NCI-H2171 treated with DMSO at 0.1 percent for 48 hours (cell line): ENCODE measurements at places on chromosomes 1 and 21.

GRCh38 chr21:38244885-38245869 is 11.6 kb upstream of the KCNJ15 start:
- DNase-seq = no peak

GRCh38 chr1:218636548-218636947 is 291.4 kb downstream of the TGFB2 start:
- no peak for DNase-seq

DNA sequence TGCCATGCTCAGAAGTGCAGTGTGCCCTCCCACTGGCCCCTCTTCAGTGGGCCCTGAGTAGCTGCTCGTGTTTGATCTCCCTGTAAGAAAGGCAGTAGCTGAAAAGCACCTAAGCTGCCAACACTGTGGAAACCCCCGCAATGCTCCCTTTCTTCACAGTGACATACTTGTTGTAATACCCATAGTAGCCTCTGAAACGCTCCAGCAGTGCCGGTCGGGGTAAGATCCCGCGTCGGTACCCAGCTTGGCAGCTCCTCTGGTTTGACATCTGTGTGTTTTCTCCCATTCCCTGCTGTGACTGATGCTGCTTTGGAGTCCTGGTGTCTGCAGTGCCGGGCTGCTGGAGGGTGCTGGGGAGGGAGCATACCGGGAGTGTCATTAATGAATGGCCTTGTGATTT is 3.6 kb downstream of the CHAF1B start:
- peak; percentile 86 for DNase-seq

GRCh38 chr1:242828828-242829227 is 304.3 kb upstream of the PLD5 start:
- no peak for DNase-seq

DNA sequence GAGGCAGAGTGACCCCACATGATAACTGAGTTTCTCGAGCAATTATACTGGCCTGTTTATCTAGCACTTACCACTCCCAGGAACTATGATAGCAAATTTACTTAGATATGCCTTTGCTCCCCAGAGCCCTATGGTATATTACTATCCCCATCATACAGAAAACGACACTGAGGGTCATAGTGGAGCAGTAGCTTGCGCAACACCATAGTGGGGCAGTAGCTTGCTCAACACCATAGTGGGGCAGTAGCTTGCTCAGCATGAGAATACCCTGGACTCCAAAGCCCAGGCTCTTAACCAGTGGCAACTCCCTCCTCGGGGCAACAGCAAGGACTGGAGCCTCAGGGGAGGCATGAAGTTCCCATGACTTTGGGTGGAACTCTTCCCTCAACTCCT is 211.9 kb downstream of the NPHP4 start:
- DNase-seq = no peak

DNA sequence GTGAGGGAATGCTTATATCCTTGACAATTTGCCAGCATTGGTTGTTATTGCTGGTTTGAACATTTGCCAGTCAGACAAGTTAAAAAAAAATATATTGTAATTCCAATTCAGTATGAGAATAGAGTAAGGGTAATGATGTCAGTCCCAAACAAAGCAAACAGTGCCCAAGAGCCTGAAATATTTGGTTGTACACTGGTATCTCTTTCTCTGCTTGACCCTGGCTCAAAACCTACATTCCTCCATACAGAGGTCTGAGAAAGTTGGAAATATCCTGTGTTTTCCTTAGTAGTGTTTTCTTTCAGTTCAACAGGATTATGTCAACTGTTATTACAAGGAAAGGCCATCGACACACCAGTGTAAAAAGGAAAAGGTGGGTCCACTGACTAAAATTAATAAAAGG is 145.6 kb downstream of the MRPL39 start:
- DNase-seq = no peak

GRCh38 chr1:108533351-108534083 is 26.4 kb upstream of the EEIG2 start:
- DNase-seq = no peak

DNA sequence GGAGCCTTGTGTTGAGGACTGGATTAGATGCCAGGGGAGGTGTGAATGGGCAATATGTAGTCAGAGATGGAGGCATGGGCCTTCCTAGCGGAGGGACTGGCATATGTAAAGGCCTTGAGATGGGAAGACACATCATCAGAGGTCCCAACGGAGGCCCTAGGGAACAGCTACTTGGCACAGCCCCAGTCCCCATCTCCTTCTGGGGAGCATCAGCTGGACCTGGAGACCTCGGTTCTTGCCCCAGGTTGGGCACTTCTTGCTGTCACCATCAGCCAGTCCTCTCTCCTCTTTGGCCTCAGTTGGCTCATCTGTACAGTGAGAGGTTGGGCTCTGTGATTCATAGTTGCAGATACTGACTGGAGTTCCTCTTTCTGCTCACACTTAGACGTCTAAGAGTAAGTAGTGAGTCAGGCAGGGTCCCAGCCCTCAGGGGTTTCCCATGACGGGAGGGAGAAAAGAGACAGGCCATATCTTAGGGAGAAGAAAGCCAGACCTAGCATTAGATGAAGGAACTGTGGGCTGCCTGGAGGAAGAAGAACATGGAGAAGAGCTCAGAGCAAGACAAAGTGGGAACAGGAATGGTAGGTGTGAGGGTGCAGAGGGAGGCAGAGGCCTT is 3.4 kb upstream of the MARCKSL1 start:
- no peak for DNase-seq

- no peak for DNase-seq
Observed at GRCh38 chr1:3244025-3244926, 175.3 kb downstream of the PRDM16 start.

GRCh38 chr1:82269431-82269830 is 468.7 kb downstream of the ADGRL2 start:
- no peak for DNase-seq
